NCI-H226 (cell line): ENCODE measurements at places on chromosomes 7 and 10.

- no peak for DNase-seq
These were observed 159.7 kb downstream of the CCDC3 start for GRCh38 chr10:12841826-12842225.

- no peak for DNase-seq
These were observed 8.5 kb upstream of the RSBN1L start for GRCh38 chr7:77687747-77688144.

GRCh38 chr7:118040562-118040961 is 143.4 kb upstream of the LSM8 start:
- DNase-seq = no peak

DNA sequence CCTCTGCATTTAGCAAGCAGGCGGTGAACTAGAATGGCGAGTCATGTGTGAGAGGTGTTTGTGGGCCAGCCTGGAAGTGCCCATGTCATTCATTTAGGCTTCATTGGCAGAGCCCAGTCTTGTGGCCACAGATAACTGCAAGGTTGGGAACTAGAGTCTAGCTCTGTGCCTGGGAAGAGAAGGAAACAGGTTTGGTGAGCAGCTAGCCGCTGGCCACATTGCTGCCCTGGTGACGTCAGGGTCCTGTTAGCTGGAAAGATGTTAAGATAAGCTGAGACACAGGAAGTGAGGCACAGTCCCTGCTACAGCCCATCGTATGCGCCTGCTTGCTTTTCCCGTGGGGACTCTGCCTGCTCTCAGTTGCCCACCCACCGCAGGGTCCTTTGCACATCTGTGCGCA is 185.5 kb downstream of the CAMK1D start:
- no peak for DNase-seq

DNA sequence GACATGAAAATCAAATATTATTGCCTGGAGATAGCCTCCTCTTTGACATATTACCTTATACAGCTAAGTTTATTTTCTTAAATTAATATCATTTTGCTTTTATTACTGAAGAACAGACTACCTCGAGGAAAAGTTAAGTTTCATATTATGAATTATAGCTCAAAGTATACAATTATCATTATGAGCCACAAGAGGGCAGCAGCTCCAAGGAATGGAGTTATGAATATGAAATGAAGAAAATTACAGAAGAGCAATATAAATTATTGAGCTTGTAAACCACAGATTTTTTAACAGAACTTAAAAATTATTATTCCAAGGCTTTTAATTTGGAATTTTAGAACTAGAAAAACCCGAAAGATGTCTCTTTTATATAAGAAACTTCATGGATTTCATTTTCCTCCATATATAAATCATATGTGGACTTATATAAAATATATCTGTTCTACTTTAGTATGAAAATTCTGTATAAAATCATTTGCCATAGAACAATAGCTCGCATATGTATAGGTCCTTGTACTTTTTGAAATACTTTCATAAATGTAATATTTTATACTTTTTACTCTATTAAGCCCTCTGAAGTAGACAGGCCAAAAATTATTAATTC is 40.1 kb downstream of the IQUB start:
- DNase-seq = peak; percentile 7

- no peak for DNase-seq
These were observed 428.3 kb downstream of the TNS3 start for GRCh38 chr7:47153576-47153975.

- DNase-seq = no peak
These were observed 22.2 kb upstream of the ADAMTS14 start for GRCh38 chr10:70650104-70650503.

GRCh38 chr10:119667562-119668328 is 16.6 kb downstream of the BAG3 start:
- DNase-seq = peak; percentile 81

DNA sequence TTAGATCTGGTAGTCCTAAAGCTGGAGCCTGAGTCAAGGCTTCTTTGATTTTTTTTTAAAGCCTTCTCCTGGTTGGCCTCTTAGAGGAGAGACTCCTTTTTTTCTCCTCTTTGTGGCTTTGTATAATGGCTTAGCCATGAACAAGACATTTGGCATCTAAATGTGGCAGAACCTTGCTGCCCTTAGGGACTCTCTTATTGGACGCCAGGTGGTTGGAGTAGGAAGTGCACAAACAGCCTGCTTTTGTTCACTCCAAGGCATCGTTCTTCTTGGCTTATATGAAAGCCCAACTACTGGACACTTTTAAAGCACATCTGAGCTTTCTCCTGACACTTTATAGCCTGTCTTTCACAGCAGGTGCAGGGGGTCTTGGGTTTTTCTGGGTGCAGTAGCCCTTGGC is 25.0 kb downstream of the ZPBP start:
- DNase-seq = no peak

DNA sequence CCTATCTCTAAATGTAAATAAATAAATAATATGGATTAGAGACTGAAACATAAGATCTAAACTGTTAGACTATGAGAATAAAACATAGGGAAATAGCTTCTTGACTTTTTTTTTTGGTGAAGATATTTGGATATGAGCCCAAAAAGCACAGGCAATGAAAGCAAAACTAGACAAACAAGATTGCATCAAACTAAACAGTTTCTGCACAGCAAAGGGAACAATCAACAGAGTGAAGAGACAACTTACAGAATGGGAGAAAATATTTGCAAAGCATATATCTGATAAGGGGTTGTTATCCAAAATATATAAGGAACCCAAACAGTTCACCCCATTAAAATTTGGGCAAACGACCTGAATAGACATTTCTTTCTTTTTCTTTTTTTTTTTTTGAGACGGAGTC is 148.1 kb downstream of the SUGCT start:
- no peak for DNase-seq

DNA sequence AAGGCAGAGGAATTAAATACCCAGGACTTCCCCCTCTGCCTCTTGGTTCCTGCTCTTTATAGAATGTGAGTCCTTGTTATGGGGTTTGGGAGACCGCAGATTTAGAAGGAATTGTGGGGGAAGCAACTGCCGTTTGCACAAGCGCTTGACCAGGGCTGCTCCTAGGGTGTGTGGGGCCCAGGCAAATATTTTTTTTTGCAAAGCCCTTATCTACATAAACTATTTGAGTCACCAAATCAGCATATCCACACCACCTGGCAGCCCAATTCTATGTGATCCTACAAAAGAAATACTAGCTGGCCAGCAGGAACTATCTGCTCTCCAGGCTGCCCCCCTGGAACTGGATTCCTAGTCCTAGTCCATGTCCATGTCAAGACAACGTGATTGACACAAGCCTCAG is 33.4 kb upstream of the YAE1 start:
- no peak for DNase-seq

- peak; percentile 7 for DNase-seq
These were observed 24.5 kb downstream of the CRCP start for GRCh38 chr7:66138994-66139752.

GRCh38 chr7:332646-333392 is 42.8 kb downstream of the FOXL3 start:
- peak; percentile 71 for DNase-seq

GRCh38 chr10:132392811-132393694 is 3.9 kb upstream of the PWWP2B start:
- peak; percentile 17 for DNase-seq

DNA sequence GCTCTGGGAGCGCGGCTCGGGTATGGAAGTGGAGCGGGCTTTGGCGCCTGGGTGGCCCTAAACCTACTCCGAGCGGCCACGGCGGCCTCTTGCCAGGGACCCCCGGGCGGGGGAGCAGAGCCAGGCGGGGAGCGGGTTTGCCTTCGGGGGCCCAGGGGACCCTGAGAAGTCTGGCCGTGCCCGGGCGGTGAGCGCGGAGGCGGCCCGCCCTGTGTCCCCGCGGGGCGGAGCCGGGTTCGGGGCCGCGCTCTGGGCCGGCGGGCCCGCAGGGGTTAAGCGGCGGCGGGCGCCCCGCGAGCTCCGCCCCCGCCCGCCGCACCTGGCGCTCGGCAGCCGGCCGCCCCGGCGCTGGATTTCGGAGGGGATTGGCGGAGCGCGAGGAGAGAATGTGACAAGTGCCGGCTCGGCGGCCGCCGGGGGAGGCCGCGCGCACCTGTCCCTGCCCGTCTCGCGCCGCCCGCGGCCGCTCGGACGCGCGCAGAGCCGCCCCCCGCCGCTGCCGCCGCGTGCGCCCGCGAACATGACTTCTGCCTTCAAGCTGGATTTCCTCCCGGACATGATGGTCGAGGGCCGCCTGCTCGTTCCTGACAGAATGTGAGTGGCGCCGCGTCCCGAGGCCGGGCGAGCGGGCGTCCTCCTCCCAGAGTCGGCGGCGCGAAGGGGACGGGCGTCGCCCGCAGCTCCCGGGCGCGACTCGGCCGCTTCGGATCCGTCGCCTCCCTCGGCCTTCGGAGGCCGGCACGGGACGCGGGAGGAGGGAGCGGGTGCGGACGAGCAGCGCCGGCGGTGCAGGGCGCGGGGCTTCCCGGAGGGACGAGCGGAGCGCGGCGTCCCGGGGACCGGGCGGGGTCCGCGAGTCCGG is at the start of gene CELF2:
CELF2 (plus strand) TSS at position 303 of the 862 bp plus-strand sequence; CDS start at position 521, 218 bp downstream.
- DNase-seq = peak; percentile 22

DNA sequence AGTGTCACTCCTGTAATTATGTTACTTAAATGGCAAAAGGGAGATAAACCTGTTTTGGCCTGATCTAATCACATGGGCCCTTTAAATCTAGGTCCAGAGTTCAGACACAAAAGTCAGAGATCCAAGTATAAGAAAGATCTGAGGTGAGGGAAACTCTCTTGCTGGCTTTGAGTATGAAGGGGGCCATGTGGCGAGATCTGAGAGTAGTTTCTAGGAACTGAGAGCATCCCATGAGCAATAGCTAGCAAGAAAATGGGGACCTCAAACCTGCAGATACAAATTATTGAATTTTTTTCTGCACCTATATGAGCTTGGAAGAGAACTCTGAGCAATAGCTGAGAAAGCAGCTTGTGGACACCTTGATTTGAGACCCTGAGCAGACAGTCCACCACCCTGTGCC is 27.6 kb downstream of the ANKRD7 start:
- DNase-seq = no peak

- DNase-seq = no peak
These were observed 463.2 kb upstream of the GALNT17 start for GRCh38 chr7:70668606-70669358.

GRCh38 chr10:29618341-29619171 is 16.2 kb downstream of the SVIL start:
- DNase-seq = no peak

GRCh38 chr10:35659456-35659855 is 17.4 kb upstream of the FZD8 start:
- DNase-seq = no peak

DNA sequence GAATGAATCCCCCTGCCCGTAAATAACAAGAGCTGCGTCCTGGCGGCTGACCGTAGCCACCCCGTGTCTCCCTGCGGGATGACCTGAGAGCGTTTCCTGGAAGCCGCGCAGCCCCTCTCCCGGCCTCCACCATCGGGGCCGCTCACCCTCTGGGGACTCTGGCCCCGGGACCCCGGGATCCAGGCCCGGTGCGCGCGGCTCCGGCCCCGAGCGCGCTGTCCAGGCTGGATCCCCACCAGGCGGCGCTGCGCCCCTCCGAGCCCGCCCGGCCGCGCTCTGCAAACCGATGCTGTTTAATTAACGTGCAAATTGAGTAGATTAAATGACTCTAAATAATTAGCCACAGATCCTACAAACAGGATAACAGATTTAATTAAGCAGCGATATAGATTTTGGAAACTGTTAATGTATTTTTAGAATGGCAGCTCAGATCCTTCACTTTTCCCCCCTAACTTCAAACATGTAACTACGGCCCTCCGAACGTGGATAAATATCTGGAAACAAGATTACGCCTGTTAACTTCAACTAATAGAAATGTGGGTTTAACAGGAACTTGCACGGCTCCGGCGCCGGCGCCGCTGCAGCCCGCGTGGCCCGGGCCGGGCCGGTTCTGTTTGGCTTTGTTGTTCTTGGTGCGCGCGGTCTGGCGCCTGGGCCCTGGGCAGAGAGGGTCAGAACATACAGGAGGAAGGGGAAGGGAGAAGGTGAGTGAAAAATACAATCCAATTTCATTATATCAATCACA is 7.1 kb upstream of the UNCX start:
- DNase-seq = no peak

DNA sequence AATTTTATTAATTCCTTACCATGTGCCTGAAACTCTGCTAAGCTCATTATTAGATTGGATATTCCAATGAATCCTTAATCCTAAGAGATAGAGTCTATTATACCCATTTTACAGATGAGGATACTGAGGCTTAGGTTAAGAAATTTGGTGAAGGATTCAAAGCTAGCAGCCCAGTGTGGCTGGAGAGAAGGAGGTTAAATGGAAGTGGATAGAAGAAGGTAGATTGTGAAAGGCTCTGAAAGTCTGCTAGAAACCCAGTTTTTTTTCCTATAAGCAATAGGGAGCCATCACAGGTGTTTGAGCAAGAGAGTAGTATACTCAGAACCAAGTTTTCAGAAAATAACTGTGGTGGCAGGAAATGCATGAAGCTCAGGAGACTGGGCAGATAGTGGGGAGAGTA is 265.8 kb upstream of the NEBL start:
- DNase-seq = no peak
